Trophoblast cell (in vitro differentiated cells and primary cell): ENCODE measurements at places on chromosomes 16 and 17.

GRCh38 chr17:59160157-59161025 is 4.8 kb downstream of the PRR11 start:
- DNase-seq: no peak
- peaks cover 10% of the 10 kb centered on the region for H3K36me3 ChIP-seq
- no peak overlapping the region for H3K27ac ChIP-seq

- H3K4me3 ChIP-seq: no peak overlapping the region
- DNase-seq: no peak
- no peak overlapping the region for H3K27ac ChIP-seq
- H3K36me3 ChIP-seq: no peaks in the 10 kb centered on the region
- H3K4me1 ChIP-seq: peaks cover 2% of the 10 kb centered on the region
Observed at GRCh38 chr16:65342231-65342866, 220.5 kb upstream of the CDH11 start.

GRCh38 chr17:65181237-65182061 is 44.3 kb downstream of the RGS9 start:
- DNase-seq: no peak
- no peaks in the 10 kb centered on the region for H3K27me3 ChIP-seq
- H3K27ac ChIP-seq: no peak overlapping the region
- H3K4me1 ChIP-seq: peaks cover 11% of the 10 kb centered on the region
- no peak overlapping the region for H3K4me3 ChIP-seq
- H3K36me3 ChIP-seq: no peaks in the 10 kb centered on the region

- H3K27me3 ChIP-seq: no peaks in the 10 kb centered on the region
- peaks cover 7% of the 10 kb centered on the region for H3K36me3 ChIP-seq
- no peak overlapping the region for H3K27ac ChIP-seq
Observed at GRCh38 chr16:67087803-67088202, 21.9 kb upstream of the PHAF1 start.

DNA sequence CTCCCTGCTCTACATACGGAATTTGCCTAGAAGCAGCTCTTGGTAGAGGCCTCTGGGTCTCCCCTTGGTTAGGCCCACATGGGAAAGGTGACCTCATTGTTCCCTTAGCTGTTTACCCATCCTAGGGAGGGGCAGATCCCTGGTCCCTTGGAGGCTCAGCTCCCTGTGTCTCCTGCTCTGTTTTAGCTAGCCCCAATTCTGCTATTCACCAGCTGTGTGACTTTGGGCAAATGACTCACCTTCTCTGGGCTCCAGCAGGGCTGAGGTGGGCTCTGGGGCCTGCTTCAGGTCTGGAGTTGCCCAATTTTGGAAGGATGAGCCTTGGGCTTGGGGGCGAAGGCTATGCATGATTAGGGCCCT is 3.9 kb downstream of the ABCC3 start:
- H3K36me3 ChIP-seq: no peaks in the 10 kb centered on the region
- DNase-seq: no peak
- H3K4me3 ChIP-seq: no peak overlapping the region
- H3K27me3 ChIP-seq: peaks cover 30% of the 10 kb centered on the region

- H3K27ac ChIP-seq: no peak overlapping the region
Observed at GRCh38 chr17:66240630-66241029, 11.4 kb upstream of the APOH start.

- H3K4me3 ChIP-seq: no peak overlapping the region
- no peak overlapping the region for H3K27ac ChIP-seq
- H3K4me1 ChIP-seq: no peaks in the 10 kb centered on the region
Observed at GRCh38 chr16:1651094-1651973, 26.7 kb upstream of the JPT2 start.

GRCh38 chr17:20294120-20294519 is 173.2 kb downstream of the LGALS9B start:
- H3K4me1 ChIP-seq: peaks cover 4% of the 10 kb centered on the region
- H3K27me3 ChIP-seq: no peaks in the 10 kb centered on the region

- DNase-seq: no peak
- no peaks in the 10 kb centered on the region for H3K36me3 ChIP-seq
- no peak overlapping the region for H3K27ac ChIP-seq
- H3K4me1 ChIP-seq: no peaks in the 10 kb centered on the region
- no peaks in the 10 kb centered on the region for H3K27me3 ChIP-seq
Observed at GRCh38 chr17:27633312-27634025, 2.5 kb downstream of the LGALS9 start.

DNA sequence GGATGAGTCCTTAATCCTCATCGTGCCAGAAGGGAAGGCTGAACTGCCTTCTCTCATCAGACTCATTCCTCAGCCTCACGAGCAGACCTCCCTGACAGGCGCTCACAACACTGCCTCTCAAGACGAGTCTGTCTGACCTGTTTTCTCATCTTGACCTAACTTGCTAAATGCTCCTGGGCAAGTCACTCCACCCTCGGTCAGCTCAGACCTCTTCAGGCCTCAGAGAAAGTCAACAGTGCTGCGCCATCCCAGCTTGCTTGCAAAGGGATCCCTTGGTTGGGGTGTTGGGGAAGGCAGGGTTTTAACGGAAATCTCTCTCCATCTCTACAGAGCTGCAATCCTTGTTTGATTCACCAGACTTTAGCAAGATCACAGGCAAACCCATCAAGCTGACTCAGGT is 15.0 kb downstream of the SERPINF1 start:
- H3K36me3 ChIP-seq: peaks cover 18% of the 10 kb centered on the region
- no peaks in the 10 kb centered on the region for H3K27me3 ChIP-seq
- H3K4me3 ChIP-seq: no peak overlapping the region

- no peak for DNase-seq
- no peaks in the 10 kb centered on the region for H3K4me1 ChIP-seq
- no peak overlapping the region for H3K4me3 ChIP-seq
- peaks cover 3% of the 10 kb centered on the region for H3K27me3 ChIP-seq
- no peaks in the 10 kb centered on the region for H3K36me3 ChIP-seq
- H3K27ac ChIP-seq: no peak overlapping the region
Observed at GRCh38 chr17:79101111-79101673, 26.6 kb downstream of the ENGASE start.

DNA sequence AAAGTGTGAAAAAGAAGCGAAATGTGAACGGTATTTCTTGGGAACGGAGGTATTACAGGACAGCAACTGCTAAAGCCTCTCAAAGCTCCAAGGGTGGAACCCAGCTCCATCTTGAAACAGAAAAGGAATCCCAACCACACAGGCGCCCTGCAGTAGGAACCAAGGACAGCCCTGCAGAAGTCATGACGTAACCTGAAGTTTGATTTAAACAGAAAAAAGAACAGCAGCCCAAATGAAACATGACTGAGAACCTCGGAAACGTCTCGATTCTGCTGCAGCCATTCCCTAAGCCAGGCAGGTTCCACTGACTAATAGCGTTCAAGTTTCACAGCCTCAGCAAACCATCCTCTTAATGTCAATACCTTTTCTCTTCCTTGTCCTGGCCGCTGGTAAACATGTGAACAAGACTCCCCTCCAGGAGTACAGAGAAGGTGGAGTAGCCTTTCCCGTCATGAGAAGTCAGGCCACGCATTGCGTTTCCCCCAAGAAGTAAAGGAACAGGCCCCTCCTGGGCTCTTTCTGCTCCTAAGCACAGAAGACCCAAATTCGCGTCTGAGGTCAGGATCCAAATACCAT is 20.1 kb downstream of the SIAH1 start:
- DNase-seq: no peak
- no peak overlapping the region for H3K4me3 ChIP-seq
- no peaks in the 10 kb centered on the region for H3K27me3 ChIP-seq
- peak overlapping the region; percentile 45 for H3K27ac ChIP-seq
- peaks cover 2% of the 10 kb centered on the region for H3K4me1 ChIP-seq
- peaks cover 9% of the 10 kb centered on the region for H3K36me3 ChIP-seq

DNA sequence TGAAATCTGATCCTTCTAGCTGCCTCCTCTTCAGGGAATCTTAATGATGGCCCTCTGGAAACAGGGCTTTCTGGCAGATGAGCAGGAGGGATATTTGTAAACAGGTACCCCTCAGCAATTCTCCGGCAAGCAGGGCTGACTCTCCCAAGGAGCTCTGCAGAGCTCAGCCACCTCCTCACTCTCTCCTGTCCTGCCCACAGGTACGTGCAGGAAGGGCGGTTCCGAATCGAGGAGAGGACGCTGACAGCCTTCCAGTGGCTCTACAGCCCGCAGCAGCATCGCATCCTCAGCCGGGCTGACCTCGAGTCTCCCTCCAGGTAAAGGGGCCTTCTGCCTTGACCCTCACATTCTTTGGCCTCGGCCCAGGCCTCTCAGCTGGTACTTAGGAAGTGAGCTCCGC is 20.7 kb upstream of the CCDC92B start:
- no peak overlapping the region for H3K27ac ChIP-seq
- DNase-seq: no peak
- no peaks in the 10 kb centered on the region for H3K36me3 ChIP-seq
- no peak overlapping the region for H3K4me3 ChIP-seq

- H3K27me3 ChIP-seq: peaks cover 4% of the 10 kb centered on the region
- peaks cover 4% of the 10 kb centered on the region for H3K4me1 ChIP-seq
- H3K27ac ChIP-seq: no peak overlapping the region
- no peaks in the 10 kb centered on the region for H3K36me3 ChIP-seq
- H3K4me3 ChIP-seq: no peak overlapping the region
Observed at GRCh38 chr16:89187770-89188392, 12.5 kb downstream of the SLC22A31 start.

DNA sequence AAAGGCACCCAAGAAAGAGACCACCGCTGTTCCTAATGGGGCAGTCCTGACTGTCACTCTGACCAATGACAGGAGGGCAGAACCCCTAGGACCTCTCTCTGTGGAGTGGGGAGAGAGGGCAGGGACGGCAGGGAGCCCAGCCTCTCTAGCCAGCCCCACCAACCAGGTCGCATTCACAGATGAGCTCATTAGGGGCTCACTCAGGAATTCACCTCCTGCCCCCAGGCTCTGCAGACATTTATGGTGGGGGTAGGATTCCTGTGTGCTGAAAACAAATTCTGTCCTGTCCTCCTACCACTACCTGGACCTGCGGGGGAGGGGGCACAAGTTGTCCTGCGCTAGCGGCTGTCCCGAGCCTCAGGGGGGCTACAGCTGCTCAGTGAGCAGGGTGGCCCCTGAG is 27.7 kb upstream of the GPRC5C start:
- H3K4me1 ChIP-seq: peaks cover 11% of the 10 kb centered on the region
- H3K27ac ChIP-seq: peak overlapping the region; percentile 6
- no peaks in the 10 kb centered on the region for H3K27me3 ChIP-seq
- DNase-seq: no peak
- no peak overlapping the region for H3K4me3 ChIP-seq

- no peak overlapping the region for H3K4me3 ChIP-seq
- peaks cover 15% of the 10 kb centered on the region for H3K4me1 ChIP-seq
- no peaks in the 10 kb centered on the region for H3K27me3 ChIP-seq
- no peaks in the 10 kb centered on the region for H3K36me3 ChIP-seq
- H3K27ac ChIP-seq: no peak overlapping the region
Observed at GRCh38 chr17:40699371-40699770, 4.2 kb downstream of the KRT24 start.

- H3K27me3 ChIP-seq: no peaks in the 10 kb centered on the region
- H3K36me3 ChIP-seq: no peaks in the 10 kb centered on the region
- no peak overlapping the region for H3K4me3 ChIP-seq
- H3K27ac ChIP-seq: no peak overlapping the region
- DNase-seq: peak; percentile 72
- no peaks in the 10 kb centered on the region for H3K4me1 ChIP-seq
Observed at GRCh38 chr16:52912565-52913173, 140.0 kb downstream of the CHD9NB start.

GRCh38 chr16:9969580-9969979 is 212.6 kb downstream of the GRIN2A start:
- H3K4me3 ChIP-seq: no peak overlapping the region
- no peaks in the 10 kb centered on the region for H3K36me3 ChIP-seq
- H3K27me3 ChIP-seq: no peaks in the 10 kb centered on the region
- no peaks in the 10 kb centered on the region for H3K4me1 ChIP-seq
- DNase-seq: no peak
- no peak overlapping the region for H3K27ac ChIP-seq

DNA sequence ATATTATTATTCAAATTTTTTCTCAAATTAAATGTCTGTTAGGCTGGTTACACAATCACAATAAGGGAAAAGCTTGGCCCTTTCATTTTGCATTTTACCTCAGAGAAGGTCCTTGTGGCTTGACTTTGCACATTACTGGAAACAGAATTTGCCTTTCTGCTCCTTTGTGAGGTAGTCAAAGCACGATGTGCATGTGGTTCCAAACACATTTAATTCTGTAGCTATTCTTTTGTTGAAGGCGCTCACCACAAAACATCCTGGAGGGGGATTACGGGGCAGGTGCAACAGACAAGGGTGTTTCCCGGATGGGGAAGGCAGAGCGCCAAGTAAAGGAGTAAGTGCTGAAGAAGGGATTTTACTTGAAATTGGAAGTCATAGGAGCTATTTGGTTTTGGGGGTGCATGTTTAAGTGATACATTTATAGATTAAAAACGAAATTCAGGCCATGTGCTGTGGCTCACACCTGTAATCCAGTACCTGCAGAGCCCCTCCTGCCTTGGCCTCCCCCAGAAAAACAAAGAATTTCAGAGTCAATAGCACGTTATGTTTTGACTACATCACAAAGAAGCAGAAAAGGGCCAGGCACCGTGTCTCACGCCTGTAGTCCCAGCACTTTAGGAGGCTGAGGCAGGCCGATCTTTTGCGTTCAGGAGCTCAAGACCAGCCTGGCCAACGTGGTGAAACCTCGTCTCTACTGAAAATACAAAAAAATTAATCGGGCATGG is 31.2 kb upstream of the TENT4B start:
- H3K4me1 ChIP-seq: no peaks in the 10 kb centered on the region
- DNase-seq: no peak
- no peaks in the 10 kb centered on the region for H3K36me3 ChIP-seq
- H3K4me3 ChIP-seq: no peak overlapping the region

DNA sequence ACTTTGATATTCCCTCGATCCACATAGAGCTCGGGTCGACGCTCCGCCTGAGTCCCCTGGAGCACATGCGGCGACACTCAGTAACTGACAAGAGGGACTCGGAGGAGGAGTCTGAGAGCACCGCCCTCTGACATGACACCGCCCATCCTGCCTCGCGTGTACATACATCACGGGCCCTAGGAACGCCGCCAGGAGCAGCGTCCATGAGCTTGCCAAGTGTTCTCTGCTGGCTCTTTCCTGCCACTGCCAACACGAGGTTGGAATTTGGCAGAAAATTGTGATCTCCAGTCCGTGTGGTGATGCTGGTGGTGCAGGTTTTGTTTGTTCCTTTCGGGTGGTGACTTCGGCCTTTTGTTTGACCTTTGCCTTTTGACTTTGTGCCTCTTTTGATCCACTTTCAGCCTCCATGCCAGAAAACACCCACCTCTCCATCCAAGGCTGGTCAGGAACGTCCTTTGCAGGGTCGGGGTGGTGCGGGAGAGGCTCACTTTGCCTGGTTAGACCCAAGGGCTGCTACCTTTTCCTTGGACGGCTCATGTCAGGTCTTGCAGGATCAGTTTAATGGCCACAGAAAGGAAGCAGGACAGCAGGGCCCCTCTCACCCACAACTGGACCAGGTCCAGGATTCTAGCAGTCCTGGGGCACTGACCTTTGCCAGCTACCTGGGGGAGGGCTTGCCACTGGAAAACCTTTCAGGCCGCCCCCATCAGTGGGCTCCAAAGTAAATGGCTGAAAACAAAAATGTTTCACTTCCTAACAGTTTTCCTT is 27.6 kb downstream of the ELAC2 start:
- no peak for DNase-seq
- no peak overlapping the region for H3K4me3 ChIP-seq
- no peaks in the 10 kb centered on the region for H3K4me1 ChIP-seq
- peaks cover 50% of the 10 kb centered on the region for H3K36me3 ChIP-seq
- H3K27me3 ChIP-seq: no peaks in the 10 kb centered on the region
- H3K27ac ChIP-seq: no peak overlapping the region
